ENCODE measurements at places on chromosomes 5 and 9.

DNA sequence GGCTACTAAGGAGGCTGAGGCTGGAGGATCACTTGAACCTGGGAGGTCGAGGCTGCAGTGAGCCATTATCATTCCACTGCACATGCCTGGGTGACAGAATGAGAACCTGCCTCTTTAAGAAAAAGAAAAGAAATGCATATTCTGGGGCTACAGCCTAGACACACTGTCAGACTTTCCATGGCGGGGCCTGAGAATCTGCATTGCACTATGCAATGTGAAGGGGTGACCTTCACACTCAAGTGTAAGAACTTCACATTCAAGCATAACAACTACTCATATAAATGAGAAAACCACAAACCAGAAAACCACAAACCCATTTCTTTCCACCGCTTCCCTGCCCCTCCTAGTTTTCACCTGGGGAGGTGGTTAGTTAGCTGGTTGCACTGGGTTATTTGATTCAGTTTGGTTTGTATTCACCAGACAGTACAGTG, 18.0 kb upstream of the FBP2 start:
- no peak for DNase-seq

- no peak for DNase-seq
Measured at GRCh38 chr5:79802406-79802805, 112.8 kb downstream of the CMYA5 start.

- no peak for DNase-seq
Measured at GRCh38 chr9:32347571-32347970, 36.9 kb upstream of the ACO1 start.

GRCh38 chr9:19465586-19466279, 56.9 kb downstream of the ACER2 start:
- DNase-seq: no peak

DNA sequence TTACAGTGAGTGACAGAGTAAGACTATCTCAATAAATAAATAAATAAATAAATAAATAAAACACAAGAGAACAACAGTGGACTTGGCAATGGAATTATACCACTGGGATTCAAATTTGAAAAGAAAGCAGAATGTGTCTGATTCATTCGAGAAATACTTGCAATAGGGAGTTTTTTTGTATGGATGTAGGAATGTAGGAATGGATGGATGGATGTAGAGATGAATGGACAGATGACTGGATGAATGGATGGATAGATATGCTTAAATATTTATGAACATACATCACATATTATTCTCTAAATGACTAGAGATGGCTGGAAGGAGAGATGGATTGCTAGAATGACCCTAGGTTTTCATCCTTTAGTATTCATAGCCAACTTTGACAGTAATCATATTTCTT, 22.0 kb upstream of the CEMIP2 start:
- DNase-seq: no peak

DNA sequence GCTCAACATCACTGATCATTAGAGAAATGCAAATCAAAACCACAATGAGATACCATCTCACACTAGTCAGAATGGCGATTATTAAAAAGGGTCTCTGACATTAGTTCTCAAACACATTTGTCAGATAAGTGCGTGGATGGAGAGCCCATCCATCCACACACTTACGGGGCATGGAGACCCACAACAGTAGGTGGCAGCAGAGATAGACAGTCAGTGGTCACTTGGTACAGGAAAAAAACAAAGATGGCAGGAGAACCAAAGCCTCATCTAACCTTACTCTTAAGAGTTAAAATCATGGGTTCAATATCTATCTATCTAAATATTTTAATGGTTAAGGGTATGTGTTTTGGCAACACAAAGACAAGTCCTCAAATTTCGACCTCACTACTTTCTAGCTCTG, 1378.7 kb upstream of the C9orf72 start:
- no peak for DNase-seq

Measured in stimulated activated CD4-positive, alpha-beta T cell treated with anti-CD3 and anti-CD28 coated beads, TNF-alpha, amount 100 ng/mL, for 4 hours (primary cell).